ENCODE measurements at places on chromosomes 7 and 10. TPM values are rescaled to one million over a fixed set of nuclear protein-coding genes. Genes with fewer than 3 reads are reported as not detected.

The FBXL13 gene
- total RNA-seq: 0.41 TPM

The ADAM12 gene
- total RNA-seq: 3.7 TPM

The PTPN20 gene
- total RNA-seq: 3.9 TPM

The IFIT1B gene
- total RNA-seq: not detected

The SLC39A12 gene
- not detected for total RNA-seq

The CACUL1 gene
- 11.7 TPM for total RNA-seq

The CUTC gene
- total RNA-seq: 31.5 TPM

The FBH1 gene
- total RNA-seq: 40.9 TPM

The KLLN gene
- 0.64 TPM for total RNA-seq

The TFEC gene
- not detected for total RNA-seq

The NPSR1 gene
- total RNA-seq: not detected

The STEAP1B gene
- total RNA-seq: 0.20 TPM

The UCN3 gene
- total RNA-seq: not detected

The HOXA2 gene
- 0.66 TPM for total RNA-seq

The PITX3 gene
- total RNA-seq: 1.0 TPM

The SLC29A4 gene
- total RNA-seq: 12.1 TPM

The SFRP5 gene
- total RNA-seq: 2.3 TPM

The PRF1 gene
- total RNA-seq: not detected

The C7orf57 gene
- 0.31 TPM for total RNA-seq

The GDF10 gene
- not detected for total RNA-seq

The PON3 gene
- total RNA-seq: 38.1 TPM

The ACSM6 gene
- not detected for total RNA-seq

The ITGA8 gene
- not detected for total RNA-seq

The MSMB gene
- total RNA-seq: not detected

The HHEX gene
- 12.7 TPM for total RNA-seq

The GIMAP7 gene
- not detected for total RNA-seq

The SERPINE1 gene
- total RNA-seq: 1,785 TPM

The ZSWIM8 gene
- 39.2 TPM for total RNA-seq

The ITGB8 gene
- total RNA-seq: 1.4 TPM

The AKR1C2 gene
- total RNA-seq: 3,571 TPM

The LRRC18 gene
- not detected for total RNA-seq

The GNG11 gene
- 37.4 TPM for total RNA-seq

The GIMAP1 gene
- total RNA-seq: not detected

The UPK3B gene
- 17.2 TPM for total RNA-seq

The SAP25 gene
- total RNA-seq: 0.48 TPM

The IKZF1 gene
- not detected for total RNA-seq

Measured in A549 treated with Mapracorat at 1 μM for 4 hours (cell line).